ENCODE measurements at places on chromosomes 1 and 21.
A peak's percentile ranks its signal among the peaks of the same experiment; 100 is the strongest.

DNA sequence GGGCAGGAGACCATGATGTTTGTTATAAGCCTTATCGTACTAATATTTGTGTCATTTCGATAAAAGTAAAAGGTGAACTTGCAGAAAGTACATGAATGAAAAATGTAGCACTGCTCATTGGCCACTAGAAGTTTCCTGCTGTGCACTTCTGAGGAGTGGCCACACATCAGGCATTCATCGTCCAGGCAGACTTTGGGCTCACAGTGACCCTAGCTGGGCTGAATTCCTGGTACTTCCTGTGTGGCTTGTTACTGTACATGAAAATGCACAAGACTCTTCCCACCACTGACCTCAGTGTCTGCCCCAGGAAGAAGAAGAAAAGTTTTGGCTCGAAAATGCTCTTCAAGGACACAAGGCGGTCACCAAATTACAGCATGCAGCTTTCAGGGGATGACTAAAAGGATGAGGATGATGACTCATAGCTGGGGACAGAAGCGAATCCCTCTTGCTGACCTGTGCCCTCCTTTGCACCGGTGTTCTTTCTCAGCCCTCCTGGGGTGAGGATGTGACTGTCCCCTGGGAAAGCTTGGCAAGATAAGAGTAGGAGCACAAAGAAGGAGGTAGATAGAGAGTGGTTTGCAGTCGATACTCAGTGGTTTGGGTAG, 252.4 kb upstream of the KAZN start:
- no peak for DNase-seq

- no peak for DNase-seq
These were observed 633 bp upstream of the RFX5 start for GRCh38 chr1:151347523-151348246.

GRCh38 chr1:205049479-205049878, 6.5 kb downstream of the CNTN2 start:
- DNase-seq, result no peak

GRCh38 chr1:36109041-36109679, 15.9 kb downstream of the COL8A2 start:
- peak; percentile 59 for DNase-seq

DNA sequence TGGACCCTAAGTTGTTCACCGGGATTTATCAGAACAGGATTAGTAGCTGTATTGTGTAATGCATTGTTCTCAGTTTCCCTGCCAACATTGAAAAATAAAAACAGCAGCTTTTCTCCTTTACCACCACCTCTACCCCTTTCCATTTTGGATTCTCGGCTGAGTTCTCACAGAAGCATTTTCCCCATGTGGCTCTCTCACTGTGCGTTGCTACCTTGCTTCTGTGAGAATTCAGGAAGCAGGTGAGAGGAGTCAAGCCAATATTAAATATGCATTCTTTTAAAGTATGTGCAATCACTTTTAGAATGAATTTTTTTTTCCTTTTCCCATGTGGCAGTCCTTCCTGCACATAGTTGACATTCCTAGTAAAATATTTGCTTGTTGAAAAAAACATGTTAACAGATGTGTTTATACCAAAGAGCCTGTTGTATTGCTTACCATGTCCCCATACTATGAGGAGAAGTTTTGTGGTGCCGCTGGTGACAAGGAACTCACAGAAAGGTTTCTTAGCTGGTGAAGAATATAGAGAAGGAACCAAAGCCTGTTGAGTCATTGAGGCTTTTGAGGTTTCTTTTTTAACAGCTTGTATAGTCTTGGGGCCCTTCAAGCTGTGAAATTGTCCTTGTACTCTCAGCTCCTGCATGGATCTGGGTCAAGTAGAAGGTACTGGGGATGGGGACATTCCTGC, 3.9 kb upstream of the OLFML3 start:
- DNase-seq, result no peak

DNA sequence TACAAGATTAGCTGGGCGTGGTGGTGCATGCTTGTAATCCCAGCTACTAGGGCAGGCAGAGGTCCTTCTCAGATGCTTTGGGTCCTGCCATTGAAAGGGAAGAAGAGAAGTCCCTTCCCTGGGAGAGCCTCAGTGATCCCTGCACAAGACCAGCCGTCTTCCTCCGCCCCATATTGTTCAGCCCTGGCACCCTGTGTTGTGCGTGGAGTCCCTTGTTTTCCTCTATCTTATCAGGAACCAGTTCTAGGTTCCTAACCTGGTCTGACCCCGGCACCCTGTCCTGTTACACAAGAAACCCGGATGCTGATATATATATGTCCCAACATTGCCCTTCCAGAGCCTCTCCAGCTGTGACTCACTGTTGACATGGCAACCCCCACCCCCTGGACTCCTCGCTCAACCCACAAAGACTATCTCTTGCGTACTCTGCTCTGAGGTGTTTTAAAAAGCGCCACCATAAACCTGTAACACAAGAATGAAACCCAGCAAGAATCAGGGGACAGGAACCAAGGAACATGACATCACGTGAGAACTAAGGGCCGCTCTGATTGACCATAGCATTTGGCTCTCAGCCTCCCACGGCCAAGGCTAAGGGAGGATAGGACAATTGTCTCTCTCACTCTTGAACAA, 4.8 kb downstream of the MX2 start:
- no peak for DNase-seq

- DNase-seq, result no peak
These were observed 14.5 kb downstream of the CD247 start for GRCh38 chr1:167503626-167504466.

DNA sequence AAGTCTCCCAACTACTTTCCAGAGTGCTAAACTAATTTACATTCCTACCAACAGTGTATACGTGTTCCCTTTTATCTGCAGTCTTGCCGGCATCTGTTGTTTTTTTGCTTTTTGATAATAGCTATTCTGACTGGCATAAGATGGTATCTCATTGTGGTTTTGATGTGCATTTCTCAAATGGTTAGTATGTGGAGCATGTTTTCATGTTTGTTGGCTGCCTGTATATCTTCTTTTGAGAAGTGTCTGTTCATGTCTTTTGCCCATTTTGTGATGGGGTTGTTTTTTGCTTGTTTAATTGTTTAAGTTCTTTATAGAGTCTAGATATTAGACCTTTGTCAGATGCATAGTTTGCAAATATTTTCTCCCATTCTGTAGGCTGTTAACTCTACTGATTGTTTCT, 46.6 kb downstream of the MAST2 start:
- DNase-seq, result no peak

DNA sequence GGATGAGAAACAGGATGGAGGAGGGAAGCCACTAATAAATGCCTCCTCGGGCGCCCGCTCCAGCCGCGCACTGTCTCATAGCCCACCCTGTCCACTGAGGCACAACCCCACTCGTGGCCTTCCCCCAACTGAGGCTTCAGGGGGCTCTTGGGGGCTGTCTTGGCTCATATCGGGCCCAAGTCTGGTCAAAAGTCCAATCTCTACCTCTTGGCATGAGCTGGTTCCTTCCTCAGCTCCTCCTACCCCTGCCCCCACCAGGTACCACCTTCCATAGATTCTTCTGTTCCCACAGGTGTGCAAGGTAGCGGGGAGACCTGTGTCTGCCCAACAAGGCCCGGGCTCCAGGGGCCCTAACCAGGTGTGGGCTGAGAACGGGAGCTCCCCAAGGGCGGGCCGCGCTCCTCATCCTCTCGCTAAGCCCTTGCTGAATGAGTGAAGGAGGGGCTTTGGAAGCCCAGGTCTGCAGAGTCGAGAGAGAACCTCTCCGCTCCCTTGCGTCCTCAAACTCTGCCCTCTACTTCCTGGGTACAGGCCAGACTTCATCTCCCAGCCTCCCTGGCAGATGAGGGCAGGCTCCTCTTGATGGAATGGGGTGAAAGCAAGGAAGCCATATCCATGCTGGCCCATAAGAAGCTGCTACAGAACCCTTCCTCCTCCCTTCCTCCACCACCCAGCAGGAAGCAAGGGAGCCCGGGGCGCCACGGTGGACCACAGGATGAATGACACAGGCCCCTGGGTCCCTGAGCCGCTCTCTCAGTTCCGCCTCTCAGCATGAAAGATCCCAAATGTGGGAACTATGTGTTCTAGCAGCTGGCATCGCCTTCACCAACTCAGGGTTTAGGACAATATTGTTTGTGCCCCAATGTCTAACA, 74.7 kb downstream of the PSMG1 start:
- DNase-seq, result no peak

DNA sequence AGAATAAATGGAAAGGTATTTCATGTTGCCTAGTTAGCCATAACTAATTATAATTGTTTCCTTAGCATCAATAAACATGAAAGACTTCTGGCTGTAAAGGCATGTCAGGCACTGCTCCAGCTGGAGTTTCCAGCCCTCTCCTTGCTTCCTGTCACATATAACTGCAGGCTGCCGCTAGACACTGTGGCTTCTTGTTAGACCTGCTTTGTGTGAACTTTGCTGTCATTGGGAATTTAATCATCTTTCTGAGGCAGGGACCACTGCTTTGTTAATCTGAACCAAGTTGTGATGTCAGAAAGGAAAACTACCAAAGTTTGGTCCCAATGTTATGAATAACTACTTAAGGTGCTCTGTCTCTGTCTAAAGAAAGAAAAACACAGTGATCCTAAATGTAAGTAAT, 90.3 kb upstream of the DUSP10 start:
- DNase-seq, result no peak

DNA sequence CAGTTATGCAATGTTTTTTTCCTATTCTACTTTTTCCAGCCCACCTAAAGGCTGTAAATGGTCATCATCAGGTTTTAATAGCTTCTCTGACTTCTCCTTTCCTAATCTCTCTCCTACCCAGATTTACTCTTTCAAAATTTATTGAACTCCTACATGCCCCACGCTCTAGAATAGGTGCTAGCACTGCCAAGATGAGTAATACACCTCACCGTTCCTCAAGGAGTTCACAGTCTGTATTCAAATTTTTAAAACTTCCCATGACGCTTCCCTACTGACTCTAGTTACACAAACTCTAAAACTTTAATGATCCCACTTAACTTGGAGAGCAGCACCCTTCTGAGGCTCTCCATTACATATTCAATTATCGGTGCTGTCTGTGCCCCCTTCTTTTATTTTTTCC, 51.6 kb downstream of the ALG14 start:
- no peak for DNase-seq

DNA sequence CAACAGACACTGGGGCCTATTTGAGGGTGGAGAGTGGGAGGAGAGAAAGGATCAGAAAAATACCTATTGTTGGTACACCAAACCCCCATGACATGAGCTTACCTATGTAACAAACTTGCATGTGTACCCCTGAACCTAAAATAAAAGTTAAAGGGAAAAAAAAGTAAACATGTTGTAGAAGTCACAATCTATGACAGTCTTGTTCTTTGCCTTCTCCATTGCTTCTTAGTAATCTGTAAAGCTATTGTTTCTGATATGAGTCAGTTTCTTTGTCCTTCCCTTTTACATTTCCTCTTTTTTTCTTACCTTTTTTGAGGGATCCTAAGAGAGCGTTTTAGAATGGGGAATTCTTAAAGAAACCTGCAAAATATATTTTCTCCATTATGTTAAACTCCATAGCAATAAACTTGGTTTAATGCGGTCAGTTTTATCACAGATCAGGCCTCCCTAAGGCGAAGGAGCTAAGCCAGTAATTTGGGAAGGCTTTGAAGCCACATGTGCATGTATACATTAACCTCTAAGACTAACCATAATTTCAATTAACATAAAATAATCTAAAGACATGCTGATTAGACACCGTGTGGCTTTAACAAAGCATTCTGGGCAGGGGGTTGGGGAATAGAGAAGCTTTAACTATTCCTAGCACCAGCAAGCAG, 77.8 kb upstream of the C1orf105 start:
- no peak for DNase-seq

GRCh38 chr1:53292690-53293089, 35.2 kb downstream of the LRP8 start:
- no peak for DNase-seq

- peak; percentile 41 for DNase-seq
These were observed 146.0 kb upstream of the JUN start for GRCh38 chr1:58929671-58930325.

DNA sequence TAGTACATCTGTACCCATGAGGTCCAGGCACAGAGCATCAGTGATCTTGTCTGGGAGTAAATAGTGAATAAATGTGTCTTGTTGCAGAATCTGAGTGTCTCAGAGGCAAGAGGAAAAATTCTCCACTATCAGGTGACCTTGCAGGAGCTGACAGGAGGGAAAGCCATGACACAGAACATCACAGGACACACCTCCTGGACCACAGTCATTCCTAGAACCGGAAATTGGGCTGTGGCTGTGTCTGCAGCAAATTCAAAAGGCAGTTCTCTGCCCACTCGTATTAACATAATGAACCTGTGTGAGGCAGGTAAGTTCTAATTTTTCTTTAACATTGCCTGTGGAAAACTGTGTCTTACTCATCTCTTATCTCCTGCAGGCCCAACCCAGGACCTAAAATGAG, 43.1 kb downstream of the IL12RB2 start:
- no peak for DNase-seq

- no peak for DNase-seq
These were observed 54.5 kb upstream of the TIAM1 start for GRCh38 chr21:31398574-31398973.

DNA sequence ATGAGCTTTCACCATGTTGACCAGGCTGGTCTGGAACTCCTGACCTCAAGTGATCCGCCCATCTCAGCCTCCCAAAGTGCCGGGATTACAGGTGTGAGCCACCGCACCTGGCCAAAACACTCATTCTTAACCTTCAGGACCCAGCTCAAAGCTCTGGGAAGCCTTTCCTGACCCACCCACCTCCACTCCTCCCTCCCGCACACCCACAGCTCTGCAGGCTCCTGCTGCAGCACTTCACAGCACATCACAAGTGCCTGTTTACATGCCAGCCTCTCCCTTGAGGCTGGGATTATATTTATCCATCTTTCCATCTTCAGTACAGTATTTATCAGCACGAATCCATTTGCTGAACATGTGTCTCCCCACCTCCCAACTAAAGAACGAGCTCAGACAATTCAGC, 14.9 kb downstream of the SLC9A1 start:
- DNase-seq, result no peak

DNA sequence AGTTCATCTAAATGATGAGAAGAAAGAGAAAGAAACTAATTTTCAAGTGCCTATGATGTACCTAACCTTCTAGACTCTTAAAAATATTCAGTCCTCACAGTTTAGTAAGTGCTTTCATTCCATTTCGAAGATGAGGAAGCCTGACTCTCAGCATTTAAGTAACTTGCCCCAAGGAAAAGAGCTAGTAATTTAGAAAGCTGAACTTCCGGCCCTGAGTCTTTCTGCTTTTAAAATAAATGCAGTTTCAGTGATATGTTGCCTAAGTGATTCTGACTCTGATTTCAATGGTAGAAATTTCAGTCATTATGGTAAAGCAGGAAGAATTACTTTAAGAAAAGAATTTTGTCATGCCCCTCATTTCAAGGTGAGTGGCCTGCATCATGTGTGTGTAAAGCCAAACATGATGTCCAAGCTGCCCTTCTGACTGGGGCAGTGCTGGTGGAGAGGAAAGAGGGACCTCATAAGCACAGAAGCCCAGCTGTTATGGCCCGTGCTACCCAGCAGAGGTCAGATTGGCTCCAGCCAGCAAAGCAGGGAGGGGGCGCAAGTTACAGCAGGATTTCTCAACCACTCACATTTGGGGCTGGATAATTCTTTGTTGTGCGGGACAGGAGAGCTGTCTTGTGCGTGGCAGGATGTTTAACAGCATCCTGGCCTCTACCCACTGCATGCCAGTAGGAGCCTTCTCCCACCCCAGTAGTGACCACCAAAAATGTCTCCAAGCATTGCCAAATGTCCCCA, 10.7 kb downstream of the ATP1A4 start:
- DNase-seq, result no peak

GRCh38 chr1:62144238-62144831, 50.3 kb upstream of the L1TD1 start:
- DNase-seq, result no peak
